ENCODE measurements at places on chromosomes 4 and X.

DNA sequence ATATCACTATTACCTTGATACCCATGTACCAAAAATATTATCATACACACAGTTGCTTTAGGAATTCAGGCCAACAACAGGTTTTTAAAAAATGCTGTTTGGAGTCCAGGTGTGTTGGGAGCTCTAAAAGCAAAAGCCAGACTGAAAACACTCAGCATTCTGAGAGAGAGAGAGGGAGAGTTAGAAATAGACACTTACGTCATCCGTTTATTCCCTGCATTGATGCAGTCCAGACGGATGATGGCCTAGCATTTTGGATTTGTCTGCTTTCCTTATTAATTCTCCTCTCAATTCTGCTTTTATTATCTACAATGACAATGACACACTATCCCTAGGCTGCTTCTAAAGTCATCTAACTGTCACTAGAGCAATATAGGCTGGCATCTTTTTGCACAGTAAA, 358.3 kb upstream of the BOD1L1 start:
- DNase-seq, result no peak

DNA sequence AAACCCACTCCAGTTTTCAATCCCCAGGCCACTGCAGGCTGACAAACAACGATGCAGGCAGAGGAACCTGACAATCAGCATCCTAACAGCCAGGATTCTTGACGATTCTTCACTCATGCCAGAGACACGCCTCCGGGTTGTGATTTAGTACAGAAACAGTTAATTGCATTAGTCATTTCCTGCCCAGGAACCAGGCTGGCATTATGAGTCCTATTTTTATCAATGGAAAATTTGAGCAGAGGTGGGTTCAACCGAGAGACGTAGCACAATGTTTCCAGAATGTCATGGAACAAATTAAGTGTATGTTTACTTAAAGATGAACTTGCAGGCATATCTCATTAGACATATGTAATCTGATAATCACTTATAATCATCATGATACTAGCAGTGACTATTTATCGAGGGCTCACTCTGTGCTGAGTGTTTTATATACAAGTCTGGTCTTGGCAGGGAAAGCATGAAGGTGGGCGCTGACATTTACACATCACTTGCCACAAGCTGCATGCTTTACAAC, 159.7 kb downstream of the NSUN7 start:
- DNase-seq, result no peak

DNA sequence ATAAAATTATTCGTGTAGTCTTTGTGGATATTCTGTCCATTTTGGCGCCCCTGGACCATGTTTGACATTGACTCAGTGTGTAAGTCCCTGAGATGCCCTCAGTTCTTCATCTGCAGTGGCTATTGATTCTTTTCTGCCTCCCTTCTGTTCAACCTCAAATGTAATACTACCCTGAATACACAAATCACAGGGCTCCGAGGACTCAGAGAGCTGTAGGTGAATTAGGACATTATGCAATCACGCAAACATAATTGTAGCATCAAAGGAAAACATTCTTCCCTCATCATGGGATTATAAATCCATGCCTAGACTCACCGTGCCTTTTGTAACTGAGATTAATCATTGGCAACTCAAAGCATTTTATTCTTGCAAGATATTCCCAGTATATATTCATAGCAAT, 161.4 kb upstream of the PACRGL start:
- no peak for DNase-seq

GRCh38 chrX:7084841-7085240, 62.7 kb upstream of the STS start:
- no peak for DNase-seq

DNA sequence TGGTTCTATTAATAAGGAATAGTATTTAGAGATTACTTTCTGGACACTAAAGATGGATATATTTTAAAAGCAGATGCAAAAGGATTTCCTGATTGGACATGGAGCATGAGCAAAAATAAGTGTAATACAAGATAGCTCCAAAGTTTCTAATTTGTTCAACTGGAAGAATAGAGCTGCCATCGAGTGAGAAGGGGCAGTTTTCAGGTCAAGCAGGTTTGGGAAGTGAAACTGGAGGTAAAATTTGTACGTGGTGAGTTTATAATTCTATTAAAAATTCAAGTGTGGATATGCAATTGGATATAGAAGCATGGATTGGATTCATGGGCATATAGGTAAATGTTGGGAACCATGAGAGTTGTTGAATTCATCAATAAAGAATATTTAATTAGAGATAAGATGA, 31.8 kb downstream of the PRDM8 start:
- no peak for DNase-seq
